ENCODE measurements at places on chromosomes 4 and X.
A peak's percentile ranks its signal among the peaks of the same experiment; 100 is the strongest.

- no peak for DNase-seq
Measured at GRCh38 chr4:97457253-97457652, 686.0 kb downstream of the STPG2 start.

GRCh38 chr4:9904976-9905587 is 116.2 kb downstream of the SLC2A9 start:
- no peak for DNase-seq

DNA sequence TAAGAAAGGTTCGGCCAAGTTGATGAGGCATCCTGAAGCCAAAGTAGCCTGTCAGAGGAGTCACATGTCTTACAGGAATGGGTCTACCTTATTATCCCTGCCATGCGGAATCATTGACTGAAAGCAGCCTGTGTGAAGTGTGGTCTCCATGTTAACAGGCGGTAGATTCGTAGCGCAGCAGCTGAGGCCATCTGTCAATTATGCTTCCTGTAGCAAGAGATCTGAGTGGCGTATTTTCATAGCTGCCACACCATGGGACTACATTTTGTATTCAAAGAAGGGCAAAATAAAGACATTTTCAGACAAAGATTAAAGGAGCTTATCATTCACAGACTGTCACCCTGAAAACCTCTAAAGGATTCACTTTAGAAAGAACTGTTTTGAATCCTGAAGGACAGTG is 11.2 kb upstream of the MED14 start:
- DNase-seq = no peak

- DNase-seq = peak; percentile 16
Measured at GRCh38 chr4:99848591-99849001, 32.0 kb downstream of the DAPP1 start.

GRCh38 chr4:146981651-146982050 is 36.0 kb upstream of the TTC29 start:
- DNase-seq = no peak

DNA sequence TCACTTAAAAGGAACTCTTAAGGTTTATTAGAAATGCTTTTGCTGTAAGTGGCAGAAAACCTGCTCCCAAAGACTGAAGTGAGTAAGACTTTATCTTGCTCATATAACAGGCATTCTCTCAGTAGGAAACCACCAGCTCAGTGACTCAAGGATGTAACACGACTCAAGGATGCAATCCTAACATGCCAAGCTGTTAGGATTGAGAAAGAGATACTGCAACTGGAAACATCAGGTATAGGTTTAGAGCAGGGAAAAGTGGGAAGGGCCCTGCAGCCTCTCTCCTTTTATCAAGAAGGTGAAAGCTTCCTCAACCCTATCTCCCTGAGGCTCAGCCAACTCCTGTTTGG is 11.9 kb upstream of the SLC9A7 start:
- no peak for DNase-seq

DNA sequence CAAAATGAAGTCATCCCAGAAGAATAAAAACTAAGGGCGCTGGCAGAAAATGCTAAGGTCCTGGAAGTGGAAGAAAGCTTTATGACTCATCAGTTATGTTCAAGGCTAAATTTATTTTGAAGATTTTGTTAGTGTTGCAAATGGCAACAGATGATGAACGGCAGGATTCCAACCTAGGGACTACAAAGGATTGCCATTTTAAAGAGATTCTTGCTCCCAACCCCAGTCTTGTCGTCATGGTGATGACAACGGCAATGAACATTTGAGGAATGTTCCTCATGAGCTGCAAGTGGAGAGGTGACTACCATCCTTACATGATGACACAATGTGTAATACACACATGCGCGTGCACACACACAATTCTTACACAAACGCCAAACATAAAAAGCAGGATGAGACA is 54.4 kb upstream of the FTHL17 start:
- no peak for DNase-seq

DNA sequence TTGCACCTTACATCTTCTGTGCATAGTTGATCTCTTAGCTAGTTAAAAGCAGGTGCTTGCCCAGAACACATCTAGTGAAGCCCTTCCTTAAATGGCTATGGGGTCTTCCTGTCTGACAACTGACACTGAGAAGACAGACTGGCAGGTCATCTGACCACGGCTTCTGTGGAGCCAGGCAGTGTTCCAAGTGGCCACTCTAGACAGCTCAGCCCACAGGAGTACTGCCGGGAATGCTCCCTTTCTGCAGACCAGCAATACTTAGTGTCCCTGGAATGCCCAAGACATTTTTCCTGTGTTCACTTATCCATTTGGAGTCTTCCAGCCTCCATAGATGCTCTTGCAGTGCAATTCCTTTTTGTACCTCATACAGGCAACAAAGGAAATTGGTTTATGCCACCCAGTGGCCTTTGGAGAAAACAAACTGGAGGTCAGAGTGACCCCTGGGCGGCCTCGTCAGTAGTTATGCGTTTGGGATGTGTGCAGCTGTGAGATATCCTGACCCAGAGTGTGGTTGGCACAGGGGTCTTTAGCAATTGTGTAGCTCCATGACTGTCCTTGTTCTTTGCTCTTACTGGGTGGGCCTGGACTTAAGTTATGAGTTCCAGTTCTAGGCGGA is 335.5 kb downstream of the ARHGAP10 start:
- no peak for DNase-seq

GRCh38 chrX:2794336-2794735 is 34.4 kb upstream of the GYG2 start:
- DNase-seq = no peak

DNA sequence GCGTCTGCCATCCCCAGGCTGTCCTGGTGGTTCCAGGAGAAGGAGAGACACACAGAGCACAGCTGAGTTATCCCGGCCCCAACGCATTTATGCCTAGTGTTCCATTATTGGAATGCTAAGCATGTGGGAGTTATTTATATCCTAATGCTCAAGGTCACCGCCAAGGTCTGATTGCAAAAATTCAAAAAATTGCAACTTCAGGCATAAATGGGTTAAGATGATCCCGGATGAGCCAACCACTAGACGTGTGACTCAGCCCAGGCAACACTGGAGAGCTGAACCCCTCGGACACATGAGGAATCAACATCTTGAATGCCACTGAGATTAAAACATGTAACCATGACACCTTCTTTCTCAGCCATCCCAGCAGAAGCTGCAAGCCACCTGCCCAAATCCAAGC is 3.8 kb upstream of the ZCCHC4 start:
- no peak for DNase-seq

DNA sequence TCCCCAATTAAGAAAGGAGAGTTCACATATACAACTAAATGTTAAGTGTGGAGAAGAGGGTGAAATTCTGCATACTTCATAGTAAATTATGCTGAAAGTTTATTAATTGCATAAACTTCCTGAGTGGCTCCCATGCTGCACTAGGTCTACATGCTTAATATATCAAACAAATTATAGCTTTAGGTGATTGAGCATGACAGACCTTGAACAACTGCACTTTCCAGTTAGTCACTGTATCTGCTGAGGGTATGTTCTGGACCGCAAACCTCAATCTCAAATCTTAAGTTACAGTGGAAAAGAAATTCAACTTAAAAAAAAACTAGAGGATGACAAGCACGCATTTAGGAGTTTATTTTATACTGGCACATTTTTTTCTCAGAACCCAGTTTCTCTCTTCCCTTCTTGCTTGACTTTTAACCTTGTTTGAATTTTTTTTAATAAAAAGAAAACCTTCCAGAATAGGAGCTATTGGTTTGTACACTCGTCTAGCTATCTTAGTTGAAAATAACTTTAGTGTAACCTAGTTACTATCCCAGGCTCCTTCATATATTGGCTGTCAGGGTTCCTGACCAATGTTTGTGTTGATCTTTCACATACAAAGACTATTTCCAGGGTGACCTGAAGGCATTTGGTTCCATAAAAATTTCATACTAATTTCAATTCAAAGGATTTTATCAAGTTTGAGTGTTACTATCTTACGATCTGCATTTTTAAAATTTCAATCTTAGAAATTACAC is 10.2 kb upstream of the FAM120C start:
- DNase-seq = no peak

DNA sequence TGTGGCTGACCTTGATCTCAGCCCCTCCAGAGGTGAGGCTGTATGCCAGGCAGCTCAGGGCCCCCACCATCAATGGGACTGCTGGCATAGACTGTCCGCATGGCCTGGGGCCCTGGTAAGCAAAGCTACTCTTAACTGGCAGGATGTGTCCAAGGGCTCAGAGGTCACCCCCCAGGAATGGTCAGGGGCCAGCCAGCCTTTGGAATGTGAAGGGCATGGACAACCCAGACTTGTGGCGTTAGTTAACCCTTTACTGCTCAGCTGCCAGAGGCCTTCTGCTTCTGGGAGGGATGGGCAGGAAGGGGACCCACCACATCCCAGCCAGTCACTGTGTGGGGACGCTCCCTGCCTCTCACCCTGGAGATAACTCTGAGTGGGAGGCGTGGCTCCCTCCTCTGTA is 80.1 kb upstream of the PSAPL1 start:
- no peak for DNase-seq

- DNase-seq = no peak
Measured at GRCh38 chr4:114606245-114606644, 7.6 kb downstream of the UGT8 start.

DNA sequence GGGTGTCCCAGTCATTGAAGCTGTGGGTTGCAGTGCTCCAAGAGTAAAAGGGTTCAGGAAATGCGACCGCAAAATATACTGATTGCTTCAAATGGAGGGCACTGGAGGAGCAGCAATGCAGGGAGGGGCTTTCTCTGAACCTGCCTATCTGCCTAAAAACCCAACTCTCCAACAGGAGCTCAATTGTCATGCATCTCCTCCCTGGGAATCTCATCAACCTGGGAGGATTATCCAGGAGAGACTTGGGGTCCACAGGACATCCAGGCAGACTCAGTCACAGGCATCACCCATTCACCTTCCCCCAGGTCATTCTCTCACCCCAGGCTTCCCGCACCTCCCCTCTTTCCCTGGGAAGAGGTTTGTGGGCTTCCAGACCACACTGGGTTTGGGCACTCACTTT is 38.2 kb upstream of the TLR3 start:
- no peak for DNase-seq

DNA sequence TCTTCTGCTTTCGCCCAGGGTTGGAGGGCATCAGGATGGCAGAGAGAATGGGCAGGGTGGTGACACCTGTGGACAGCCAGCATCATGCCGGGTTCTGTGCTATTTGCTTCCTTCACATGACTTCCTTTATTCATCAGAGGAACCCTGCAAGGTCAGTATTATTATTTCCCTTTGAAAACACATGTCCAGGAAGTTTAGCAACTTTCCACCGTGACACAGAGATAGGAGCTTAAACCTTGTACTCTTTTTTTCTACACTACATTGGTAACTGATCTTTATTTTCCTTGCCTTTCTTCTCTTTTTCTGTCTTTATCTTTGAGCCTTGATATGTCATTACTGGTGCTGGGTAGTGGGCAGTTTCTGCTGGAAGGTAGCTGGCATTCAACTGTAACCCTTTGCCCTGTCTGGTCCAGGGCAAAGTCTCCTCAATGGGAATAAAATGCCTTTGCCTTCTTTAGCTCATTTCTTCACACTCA is 5.0 kb upstream of the MGST2 start:
- no peak for DNase-seq

DNA sequence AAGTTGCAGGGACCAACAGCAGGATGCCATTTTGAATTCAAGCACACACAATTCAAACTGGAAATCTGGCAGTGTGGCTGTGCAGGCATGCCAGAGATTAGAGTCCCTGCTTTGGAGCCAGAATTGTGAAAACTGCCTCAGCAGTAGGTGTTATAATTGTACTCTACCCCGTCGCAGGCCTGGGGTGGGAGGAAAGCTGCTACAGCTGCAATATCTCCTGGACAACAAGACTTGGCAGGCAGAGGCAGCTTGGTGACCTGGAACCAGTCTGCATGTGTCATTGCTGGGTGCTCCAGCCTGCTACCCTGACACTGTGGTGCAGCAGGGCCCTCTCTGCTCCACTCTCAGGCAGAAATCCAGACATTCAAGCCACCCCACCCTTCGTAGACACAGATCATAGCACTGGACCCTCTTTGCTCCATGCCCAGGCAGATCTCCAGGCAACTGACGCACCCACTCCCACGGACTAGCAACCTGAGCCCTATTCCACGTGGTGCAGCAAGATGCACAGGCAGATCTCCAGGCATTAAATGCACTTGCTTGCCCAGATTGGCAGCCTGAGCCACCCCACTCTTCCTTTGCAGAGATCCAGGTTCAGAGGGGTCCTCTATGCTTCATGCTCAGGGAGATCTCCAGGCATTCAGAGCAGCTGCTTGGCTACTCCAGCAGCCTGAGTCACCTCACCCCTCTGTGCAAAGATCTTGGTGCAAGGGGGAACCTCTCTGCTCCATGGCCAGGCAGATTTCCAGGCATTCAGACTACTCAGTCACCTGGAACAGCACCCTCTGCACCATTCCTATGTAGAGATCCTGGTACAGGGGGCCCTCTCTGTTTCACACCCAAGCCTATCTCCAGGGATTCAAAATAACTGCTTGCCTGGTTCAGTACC is 140.5 kb downstream of the LRBA start:
- DNase-seq = no peak

GRCh38 chrX:38881727-38882126 is 80.5 kb downstream of the MID1IP1 start:
- DNase-seq = no peak

DNA sequence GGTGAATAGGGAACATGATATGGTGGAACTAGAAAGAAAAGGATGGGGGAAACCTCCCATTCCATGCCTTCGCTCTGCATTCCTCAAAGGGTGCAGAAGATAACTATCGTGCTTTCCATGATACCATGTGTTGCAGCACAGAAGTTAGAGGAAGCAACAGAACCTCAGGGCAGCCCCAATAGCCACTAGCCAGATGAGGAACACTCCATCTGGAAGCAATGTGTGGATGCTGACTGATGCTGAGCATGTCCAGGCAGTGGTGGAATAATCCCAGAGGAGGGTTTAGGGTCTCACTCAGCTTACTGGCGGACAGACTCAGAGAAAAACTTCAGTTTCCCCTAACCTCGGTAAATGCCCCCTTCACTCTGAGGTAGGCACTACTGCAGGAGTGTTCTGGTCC is 7.5 kb downstream of the SMIM10 start:
- no peak for DNase-seq

DNA sequence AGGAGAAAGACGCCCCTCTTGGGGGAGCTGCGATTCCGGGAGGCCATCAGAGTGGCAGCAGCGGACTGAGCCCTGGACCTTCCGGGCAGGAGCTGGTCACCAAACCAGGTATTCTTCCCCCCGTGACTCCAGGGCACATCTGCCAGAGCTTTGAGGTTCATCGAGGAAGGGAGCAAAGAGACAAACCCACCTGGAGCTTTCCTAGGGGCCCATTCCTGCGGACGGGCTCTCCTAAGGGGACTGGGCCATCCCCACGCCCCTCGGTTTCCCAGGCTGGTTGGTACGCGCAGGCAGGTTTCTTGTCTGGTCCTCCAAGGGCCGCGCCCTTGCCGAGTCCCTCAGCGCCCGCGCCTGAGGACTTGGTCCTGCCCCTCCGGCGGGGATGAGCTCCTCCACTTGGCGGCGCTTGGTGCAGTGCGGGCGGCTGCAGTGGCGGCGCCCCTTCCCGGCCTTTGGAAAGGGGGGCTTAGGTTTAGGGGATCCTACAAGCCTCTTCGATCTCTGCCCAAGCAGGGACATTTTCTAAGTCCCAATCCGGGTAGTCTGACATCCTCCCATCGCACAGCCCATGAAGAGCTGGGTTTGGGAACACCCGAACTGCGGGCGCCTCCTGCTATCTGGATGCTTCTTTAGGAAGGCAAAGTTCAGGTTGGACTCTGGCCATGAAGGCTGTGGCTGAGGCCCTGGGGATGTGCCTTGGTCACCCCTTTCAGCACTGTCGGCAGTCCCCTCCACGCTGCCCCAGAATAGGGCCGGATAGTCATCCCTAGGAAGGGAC is 538 bp downstream of the STBD1 start:
- DNase-seq = peak; percentile 4

Measured in CD4-positive, alpha-beta T cell treated with Interleukin-17A for 1 hour (primary cell).